ENCODE measurements at places on chromosomes 2 and 18.

DNA sequence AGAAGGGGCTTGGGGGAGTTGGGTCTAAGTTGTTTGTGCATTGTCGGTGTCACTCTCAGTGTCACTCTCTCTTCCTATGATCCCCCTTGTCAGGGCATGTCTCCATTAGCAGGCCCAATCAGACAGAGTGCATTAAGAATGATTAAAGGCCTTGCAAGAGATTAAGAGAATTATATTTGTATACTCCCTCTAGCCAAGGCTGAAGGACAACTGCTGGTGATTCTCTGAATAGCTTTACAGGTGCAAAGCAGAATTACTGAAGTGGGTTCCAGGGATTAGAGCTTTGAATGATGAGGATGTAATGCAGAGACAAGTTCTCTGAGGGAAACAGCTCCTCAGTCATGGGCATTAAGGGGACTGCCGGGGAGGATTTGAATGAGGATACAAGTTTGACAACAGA, 104.8 kb upstream of the LGALSL start:
- DNase-seq: no peak

DNA sequence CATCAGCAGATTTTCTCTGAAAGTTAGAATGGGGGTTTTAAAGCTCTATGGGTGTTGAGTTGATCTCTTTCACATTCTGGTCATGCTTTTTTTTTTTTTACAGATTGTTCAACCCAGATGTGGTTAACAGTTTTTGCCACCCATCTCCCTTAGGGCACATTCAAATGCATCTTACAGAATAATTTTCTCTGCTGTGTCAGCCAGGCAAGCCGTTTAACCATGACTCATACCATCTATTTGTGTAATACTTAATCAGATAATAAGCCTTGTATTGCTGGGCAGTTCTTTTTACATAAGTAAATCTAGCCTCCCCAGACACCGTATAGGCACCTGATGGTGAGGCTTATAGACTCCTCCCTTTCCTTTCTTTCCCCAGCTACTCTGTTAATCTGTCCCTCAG, 62.0 kb downstream of the TGIF1 start:
- DNase-seq: no peak

DNA sequence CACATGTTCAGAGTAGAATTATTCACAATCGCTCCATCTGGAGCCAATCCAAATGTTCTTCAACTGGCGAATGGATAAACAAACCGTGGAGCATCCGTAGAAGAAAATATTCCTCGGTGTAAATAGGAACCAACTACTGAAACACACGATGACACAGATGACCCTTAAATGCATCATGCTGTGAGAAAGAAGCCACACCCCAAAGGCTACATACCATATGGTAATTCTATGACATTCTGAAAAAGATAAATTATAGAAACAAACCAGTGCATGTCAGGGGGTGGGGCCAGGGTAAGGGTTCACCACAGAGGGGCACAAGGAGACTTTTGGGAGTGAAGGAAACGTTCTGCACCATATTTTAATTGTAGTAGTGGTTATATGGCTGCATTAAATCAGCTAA, 312.2 kb upstream of the SMIM21 start:
- DNase-seq: no peak

- no peak for DNase-seq
Observed at GRCh38 chr18:54775686-54776085, 52.6 kb upstream of the RAB27B start.

DNA sequence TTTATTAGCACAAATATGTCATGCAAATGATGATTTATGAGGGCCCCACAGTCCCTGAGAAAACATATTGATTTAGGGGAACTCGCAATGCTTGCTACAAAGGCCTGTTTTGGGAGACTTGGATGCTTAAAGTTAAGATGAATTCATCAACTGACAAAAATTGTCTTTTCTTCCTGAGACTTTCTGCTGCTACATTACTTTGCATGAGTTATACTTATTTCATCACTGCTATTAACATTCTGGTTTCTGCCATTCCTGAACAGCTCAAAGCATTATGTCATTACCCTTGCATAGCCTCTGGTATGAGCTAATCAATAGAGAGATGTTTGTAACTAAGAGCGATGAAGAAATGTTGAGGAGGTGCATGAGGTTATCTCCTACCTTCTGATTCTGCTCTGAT, 74.4 kb downstream of the SOX11 start:
- DNase-seq: no peak

DNA sequence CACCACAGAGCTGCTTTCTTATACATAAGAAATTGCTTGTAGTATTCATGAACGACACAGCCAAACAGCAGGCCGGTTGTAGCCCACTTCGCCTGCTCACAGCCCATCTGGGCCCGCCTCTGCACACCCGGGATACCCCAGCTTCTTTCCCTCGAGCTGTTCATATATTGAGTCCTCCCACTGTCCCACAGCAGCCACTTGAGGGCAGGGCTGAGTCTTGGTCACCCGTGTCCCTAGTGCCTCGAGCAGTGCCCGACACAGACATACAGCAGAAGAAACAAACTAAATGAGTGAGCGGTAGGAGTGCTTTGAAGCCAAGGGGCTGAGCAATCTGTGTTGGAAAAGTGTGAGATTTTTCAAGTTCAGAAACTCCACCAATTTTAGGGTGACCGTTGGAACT, 251.4 kb downstream of the KLHL29 start:
- DNase-seq: no peak

- no peak for DNase-seq
Observed at GRCh38 chr18:79784965-79785770, 12.6 kb upstream of the KCNG2 start.

DNA sequence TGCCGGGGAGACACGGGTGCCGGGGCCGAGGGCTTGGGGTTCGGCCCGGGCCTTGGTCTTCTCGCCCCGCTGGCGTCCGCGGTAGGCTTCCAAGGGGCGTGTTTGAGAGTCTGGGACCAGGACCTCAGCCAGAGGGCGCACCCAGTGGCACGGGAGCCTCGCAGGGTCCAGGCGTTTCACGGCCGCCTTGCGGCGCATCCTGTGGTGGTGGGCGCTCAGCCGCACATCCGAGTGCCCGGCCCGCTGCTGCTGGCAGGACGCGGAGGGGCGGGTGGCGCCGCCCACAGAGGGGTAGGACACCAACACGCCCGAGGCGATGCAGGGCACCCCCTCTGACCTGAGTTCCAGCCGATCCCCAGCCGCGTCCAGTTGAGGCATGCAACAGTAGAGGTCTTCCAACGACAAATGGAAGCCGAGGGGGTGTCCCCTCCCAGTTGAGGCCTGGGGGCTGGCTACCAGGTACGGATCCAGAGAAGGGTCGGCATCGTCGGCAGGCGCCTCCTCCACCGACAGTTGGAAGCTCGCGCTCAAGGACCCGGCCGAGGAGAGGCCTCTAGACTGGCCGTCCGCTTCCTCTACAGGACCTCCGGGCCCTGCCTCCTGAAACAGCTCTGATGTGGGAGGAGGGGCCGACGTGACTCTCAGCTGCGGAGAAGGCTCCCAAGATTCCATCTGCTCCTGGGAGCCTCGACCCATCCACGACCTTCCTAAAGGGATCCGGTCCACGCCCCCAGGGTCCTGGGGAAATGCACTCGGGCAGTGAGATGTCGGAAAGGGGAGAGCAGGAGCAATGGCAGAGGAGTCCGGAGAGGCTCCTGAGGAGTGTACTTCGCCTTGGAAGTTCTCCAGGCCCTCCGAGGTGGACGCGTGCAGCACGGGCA, 6.3 kb downstream of the C2orf81 start:
- no peak for DNase-seq

DNA sequence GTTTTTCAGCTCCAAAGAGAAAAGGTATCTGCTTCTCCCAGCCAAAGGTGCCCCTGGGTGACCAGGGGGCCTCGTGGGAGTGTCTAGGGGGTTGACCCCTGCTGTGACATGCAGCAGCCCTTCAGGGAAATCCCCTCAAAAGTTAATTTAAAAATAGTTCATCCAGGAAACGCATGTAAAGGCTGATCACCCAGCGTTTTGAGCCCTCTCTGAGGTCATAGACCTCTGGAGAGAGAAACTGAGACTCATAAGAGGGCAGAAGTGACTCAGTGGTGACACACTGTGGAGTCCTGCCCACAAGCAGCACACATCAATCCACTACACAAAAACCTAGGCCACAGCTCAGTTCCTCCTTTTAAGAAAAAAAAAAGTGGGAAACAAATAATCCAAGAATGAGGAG, 11.9 kb downstream of the GAL3ST2 start:
- DNase-seq: peak; percentile 61

GRCh38 chr2:223998948-223999347, 40.1 kb downstream of the SERPINE2 start:
- no peak for DNase-seq

DNA sequence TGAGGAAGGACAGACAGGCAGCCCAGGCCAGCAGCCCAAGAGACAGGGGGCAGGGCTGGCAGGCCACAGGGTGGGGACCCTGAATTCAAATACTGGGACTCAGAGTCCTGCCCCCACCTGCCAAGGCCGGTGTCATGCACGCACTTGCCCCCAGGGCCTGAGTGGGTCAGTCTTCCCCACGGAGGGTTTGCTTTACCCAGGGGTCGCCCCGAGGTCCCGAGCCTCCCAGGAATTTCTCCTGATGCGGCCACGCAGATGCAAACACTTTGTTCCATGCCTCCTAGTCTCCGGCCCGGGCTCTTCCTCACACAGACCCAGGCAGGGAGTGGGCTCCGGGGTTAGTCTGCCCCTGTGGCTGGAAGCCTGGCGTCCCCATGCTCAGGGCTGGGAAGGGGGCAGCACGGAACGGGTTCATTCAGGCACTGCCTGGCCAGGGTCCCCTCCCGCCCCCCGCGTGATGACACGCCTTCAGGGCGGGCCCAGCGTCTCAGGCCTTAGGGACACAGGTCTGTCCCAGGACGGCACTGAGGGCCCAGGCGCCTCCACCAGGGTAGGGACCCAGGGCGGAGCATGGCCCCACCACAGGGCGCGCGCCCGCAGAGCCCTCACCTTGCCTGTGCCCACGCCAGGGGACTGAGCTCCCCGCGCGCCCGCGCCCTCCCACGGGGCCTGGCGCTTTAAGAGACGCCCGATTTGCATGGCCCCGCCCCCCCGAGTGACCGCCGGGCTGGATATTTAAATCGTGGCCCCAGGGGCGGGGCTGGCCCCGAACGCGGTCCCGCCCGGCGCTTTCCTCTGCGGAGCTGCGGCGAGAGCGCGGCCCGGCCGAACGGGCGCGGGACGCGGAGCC, at the start of gene SNED1:
Gene SNED1 (plus strand): TSS at position 763 of the 850 bp plus-strand sequence. CDS start 220 bp downstream, outside the sequence.
- DNase-seq: peak; percentile 37

DNA sequence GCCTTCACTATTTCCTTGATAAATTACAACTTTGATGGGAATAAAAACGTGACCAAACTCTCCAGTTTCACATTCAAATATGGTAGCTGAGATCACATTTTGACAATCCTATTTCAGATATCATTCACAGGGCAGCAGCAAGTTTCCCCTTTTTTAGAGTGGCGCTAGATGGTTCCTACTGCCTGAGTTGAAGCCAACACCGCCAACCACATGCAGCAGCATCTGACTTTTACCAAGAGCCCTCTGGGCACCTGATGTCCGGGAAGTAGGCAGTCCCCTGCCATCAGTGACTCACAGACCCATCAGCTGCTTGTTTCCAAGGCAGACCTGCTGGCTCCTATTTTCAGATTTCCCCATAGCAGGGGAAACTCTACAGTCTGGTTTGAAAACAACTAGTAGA, 4.0 kb upstream of the MREG start:
- DNase-seq: no peak

- peak; percentile 61 for DNase-seq
Observed at GRCh38 chr2:130873700-130874346, 37.1 kb downstream of the ARHGEF4 start.

DNA sequence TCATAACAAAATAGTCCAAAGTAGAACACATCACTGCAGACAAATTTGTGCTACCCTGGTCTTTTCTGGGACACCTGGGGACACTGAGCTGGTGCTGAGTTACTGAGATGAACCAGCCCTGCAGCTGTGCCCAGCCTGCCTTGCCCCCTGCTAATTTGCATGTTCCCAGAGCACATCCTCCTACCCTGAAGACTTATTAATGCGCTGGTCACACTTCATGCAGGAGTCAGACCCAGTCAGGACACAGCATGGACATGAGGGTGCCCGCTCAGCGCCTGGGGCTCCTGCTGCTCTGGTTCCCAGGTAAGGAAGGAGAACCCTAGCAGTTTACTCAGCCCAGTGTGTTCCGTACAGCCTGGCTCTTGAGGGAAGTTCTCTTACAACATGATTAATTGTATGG, 1518.3 kb downstream of the RPIA start:
- DNase-seq: no peak

- DNase-seq: no peak
Observed at GRCh38 chr2:111142101-111142500, 21.4 kb downstream of the BCL2L11 start.

DNA sequence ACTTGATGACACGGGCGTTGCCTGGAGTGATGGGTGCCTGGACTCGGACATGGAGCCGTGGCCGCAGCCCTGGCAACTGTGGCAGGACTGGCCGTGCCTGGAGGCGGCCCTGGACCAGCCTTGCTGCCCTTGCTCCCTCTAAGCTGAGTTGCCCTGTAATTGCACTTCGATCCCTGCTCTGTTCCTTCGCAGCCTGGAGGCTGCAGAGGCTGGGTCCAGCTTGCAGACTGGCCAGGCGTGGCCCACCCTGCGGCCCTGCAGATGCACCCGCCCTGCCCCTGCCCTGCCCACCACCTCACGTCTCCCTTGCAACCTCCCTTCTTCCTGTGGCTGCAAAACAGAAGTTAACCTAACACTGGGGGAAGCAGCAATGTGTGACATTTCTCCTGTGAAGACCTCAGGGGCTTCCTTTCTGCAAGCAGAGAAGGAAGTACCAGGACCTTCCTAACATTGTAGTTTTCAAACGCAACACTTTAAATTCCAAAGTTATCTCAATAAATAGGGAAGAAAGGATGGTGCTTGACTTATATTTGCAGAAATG, 174.6 kb upstream of the TPO start:
- DNase-seq: no peak

DNA sequence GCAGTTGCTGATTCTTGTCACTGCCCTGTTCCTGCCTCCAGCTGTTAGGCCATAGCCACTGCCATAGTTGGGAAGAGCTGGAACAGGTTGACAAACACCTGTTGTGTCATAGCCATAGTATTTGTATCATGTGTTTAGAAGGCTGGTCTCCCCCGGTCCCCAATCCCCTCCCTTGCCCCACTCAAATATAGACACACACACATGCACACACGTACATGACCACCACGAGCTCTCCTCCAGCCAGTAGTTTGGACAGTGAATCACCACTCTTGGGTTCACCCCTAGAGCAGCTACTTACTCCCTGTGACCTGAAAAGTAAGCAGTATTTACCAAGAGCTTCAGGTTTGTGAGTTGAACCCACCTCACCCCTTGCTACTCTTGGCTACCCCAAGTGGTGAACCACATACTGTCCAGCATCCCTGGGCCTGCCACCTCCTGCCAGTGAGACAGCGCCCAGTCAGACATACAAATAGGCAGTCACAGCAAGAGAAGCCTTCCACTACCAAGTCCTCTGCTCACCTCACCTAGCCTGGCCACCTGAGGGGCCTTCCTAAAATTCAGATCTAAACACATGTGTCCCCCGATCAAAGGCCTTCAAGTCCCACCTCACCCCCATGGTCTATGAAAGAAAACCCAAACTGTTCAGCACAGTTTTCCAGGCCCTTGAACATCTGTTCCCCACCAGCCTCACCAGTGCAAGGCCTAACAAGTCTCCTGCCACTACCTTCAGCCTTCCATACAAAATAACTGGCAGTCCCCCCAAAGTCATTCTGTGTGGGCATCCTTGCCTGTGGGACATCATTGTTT, 7.1 kb downstream of the PCBP1 start:
- no peak for DNase-seq

Measured in activated T-cell treated with anti-CD3 and anti-CD28 coated beads for 24 hours (primary cell).